Stimulated activated CD8-positive, alpha-beta memory T cell treated with anti-CD3 and anti-CD28 coated beads, Interleukin-4, amount 100 ng/mL, for 24 hours (primary cell): ENCODE measurements at places on chromosomes 1 and 21.

DNA sequence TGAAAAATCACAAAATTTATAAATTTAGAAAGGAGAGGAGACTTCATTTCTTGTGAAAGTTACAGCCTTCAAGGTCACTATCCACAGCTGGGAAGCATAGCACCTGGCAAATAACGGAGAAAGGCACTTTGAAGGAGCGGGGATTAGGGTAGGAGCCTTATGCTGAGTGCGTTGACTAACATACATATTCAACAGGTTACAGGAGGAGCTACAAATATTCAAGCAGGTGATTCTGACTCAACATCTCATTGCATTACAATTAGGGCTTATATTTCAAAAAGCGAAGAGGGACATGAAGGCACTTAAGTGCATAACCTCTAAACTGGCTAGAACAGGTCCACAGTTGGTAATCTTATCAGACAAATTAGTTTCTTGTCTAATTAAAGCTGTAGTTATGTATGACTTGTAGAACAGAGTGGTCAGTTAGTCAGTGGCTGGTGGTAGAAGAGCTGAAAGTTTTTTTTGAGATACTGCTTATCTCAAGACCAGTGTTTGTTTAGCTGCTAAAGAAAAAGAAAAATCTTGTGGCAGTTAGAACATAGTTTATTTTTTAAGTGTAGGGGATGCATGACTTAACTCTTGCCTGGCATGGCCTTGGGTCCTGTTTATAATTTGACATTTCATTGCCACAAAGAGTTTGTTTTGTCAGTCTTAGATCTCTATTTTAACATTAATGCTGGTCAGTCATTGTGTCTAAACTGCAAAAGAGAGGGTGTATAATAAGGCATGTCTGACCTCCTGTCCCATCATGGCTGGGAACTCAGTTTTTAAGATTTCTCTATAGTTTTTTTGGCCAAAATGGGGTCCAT lies 311.5 kb downstream of the DUSP10 start:
- no peak for DNase-seq

GRCh38 chr1:234724516-234725176 lies 114.7 kb upstream of the IRF2BP2 start:
- no peak for DNase-seq

- no peak for DNase-seq
These were observed 75.8 kb upstream of the CD1D start for GRCh38 chr1:158104891-158105290.

- no peak for DNase-seq
These were observed 158.8 kb upstream of the NFIA start for GRCh38 chr1:60923389-60924087.

GRCh38 chr1:185232874-185233273 lies 75.9 kb downstream of the SWT1 start:
- no peak for DNase-seq

GRCh38 chr1:8517661-8518489 lies 200.0 kb downstream of the SLC45A1 start:
- no peak for DNase-seq

DNA sequence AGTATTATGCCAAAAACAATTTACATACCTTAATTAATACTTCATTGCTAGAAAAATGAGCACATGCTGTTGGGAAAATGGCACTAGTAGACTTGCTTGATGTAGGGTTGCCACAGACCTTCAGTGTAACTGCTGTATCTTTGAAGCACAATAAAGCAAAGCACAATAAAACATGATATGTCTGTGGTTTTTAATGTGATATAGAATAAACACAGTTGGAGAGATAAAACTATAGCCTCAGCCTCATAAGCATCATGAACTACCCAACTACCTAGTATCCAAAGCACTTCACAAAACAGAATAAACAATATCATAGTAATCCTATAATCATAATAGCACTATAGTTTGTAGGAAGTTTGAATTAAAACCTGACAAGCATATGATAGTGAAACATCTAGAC lies 143.5 kb downstream of the SYT14 start:
- DNase-seq: no peak

DNA sequence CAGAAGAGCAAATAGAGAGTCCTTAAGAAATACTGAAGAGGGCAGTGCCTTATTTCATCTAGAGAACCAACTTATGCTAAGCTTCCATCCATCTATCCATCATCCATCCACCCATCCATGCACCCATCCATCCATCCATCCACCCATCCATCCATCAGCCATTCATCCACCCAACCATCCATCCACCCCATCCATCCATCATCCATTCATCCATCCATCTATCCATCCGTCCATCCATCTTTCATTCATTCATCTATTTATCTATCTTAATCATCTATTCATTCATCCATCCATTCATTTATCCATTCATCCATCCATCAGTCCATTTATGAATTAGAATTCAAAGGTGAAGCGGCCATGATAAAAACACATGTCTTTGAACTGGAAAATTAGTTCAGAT lies 171.5 kb upstream of the FMN2 start:
- no peak for DNase-seq

DNA sequence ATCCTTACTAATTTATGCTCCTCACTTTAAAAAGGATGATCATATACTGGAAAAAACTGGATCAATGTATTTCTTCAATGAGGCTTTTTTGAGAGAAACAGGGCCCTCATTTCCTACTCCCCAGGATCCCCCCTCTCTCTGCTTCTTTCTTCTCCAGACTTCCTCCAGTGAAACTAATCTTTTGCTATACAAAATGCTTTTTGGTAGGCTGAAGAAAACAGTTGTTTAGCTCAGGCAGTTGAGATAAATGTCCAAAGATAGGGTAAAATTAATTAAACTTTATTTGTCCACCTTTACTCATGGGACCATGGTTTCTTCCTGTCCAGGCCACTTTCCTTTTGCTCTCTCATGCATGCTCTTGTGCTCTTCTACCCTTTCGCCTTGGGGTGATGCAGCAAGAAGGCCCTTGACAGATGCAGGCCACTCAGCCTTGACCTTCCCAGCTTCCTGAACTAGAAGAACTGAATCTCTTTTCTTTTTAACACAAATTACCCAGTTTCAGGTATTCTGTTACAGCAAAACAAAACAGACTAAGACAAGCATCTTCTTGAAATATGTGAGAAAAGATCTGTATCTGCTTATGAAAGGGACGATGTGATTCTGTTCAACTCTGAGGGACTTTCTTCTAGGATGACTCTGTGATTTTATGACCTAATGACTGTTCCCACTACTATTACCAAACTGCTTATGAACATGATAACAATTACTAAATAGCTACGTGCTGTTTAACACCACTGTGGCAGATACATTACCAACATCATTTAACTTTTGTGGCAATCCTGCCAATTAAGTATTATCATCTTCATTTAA lies 63.7 kb downstream of the NVL start:
- no peak for DNase-seq
